Stimulated activated CD4-positive, alpha-beta T cell treated with anti-CD3 and anti-CD28 coated beads, Interleukin-1b, Interleukin-23, amount 100 ng/mL, for 1 hour (primary cell): ENCODE measurements at places on chromosomes 4 and X.

GRCh38 chrX:38770152-38770551, 31.1 kb upstream of the MID1IP1 start:
- DNase-seq: no peak

DNA sequence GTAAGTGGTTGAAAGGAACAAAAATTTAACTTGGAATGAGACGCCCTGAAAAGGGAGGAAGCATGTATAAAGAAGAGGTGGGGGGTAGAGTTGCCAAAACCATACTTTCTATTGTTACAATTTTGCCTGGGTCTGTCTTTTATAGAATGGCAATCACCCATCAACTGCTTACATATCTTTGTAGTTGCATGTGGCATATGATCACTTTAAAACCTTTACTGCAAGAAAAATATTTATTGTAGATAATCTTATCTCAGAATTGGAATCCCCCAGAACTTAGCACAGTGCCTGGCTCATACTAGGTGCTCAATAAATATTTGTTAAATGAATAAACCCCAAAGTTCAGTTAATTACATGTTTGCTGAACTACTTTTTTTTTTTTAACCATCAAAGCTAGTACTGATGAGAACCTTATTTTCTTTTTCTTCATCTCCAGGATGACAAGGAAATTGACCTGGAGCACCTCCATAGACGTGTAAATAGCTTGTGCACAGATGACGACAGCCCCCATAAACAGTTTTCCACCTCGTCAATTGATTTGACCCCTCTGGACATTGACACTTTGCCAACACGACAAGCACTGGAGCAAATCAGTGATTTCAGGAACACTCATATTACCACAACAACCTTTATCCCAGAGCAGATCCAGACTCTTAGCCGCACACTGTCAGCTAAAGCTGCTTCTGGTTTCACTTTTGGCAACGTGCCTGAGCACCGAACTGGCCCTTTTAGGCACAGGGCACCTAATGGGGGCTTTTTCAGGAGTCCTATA, 56.7 kb upstream of the ATOH1 start:
- DNase-seq: no peak

DNA sequence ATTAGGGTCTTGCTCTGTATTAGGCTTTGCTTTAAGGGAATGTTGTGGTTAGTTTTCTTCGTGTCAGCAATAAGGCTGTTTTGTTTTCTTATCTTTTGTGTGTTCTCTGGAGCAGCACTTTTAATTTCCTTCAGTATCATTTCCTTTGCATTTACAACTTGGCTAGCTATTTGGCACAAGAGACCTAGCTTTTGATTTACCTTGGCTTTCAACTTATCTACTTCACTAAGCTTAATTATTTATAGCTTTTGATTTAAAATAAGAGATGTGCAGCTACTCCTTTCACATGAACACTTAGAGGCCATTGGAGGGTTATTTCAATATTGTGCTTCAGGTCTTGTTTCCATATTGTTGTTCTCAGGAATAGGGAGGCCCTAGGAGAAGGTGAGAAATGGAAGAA, 68.2 kb downstream of the FAT4 start:
- no peak for DNase-seq

- no peak for DNase-seq
These were observed 39.5 kb downstream of the WDR1 start for GRCh38 chr4:10077076-10077475.

GRCh38 chr4:91064157-91064853, 937.1 kb downstream of the CCSER1 start:
- no peak for DNase-seq

DNA sequence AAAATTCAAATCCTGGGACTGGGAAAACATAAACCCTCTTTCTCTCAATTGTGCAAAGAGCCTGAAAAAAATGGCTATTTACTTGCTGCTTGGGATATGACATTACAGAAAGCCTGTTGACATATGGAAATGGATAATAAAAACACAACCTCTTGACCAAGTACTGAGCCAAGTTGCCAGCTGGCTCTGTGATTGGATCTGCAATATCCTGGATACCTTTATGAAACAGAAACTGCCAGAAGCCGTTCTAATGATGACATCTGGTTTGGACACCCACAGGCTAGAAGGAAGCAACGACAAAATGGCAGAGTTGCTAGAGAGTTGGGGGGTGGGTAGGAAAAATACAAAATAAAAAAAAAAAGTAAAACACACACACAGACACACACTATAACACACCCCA, 481.4 kb downstream of the FAT4 start:
- DNase-seq: no peak

DNA sequence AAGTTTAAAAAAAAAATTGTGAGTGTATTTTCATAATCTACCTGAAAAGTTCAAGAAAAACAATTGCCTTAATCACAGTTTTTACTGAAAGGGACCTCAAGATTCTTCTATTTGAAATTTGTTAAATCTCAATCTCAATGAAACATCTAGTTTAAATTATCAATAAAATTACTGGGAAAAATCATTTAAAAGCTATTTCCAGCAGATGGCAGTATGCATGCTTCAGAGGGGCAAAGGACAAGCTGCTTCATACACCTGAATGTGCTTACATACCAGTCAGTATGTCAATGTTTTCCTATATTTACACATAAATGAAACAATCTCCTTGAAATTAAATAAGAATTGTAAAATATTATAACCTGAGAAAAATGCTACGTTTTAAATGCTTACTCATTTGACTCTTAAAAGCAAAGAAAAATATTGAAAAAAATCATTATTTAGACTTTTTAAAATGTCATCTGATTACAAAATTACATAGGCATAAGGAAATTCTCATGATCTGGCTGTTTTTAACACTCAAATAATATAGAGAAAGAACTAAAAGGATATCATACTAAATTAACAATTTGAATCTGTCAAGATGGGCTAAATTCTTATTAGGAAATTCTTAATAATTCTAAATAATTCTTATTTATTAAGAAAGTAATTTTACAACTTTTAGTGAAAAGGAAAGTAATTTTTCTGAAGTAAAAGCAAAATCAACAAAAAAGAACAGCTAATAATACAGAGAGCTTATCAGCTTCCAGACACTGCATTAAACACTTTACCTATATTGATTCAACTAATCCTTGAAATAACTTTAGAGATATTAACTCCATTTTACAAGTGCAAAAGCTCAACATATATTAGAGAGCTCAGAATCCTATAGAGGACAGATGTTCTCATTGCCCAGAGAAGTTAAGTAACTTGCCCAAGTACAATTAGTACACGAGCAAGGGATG, 242.1 kb downstream of the ADAMTS3 start:
- DNase-seq: no peak

GRCh38 chrX:70398899-70399298, 24.2 kb upstream of the GDPD2 start:
- DNase-seq: no peak

DNA sequence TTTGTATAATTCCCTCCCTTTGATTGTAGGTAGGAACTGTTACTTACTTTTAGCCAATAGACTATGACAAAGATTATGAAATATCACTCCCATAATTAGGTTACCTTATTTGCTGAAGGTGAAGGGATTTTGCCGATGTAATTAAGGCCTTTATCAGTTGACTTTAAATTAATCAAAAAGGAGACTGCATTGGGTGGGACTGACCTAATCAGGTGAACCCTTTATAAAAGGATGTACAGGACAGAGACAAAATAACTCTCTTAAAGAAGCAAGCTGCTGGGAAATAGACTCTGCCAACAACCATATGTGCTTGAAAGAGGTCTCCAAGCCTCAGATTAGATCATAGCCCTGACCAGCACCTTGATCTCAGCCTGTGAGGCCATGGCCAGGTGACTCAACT, 167.6 kb downstream of the SOX3 start:
- no peak for DNase-seq

- DNase-seq: no peak
These were observed 204.2 kb downstream of the GPC3 start for GRCh38 chrX:133781174-133781573.

DNA sequence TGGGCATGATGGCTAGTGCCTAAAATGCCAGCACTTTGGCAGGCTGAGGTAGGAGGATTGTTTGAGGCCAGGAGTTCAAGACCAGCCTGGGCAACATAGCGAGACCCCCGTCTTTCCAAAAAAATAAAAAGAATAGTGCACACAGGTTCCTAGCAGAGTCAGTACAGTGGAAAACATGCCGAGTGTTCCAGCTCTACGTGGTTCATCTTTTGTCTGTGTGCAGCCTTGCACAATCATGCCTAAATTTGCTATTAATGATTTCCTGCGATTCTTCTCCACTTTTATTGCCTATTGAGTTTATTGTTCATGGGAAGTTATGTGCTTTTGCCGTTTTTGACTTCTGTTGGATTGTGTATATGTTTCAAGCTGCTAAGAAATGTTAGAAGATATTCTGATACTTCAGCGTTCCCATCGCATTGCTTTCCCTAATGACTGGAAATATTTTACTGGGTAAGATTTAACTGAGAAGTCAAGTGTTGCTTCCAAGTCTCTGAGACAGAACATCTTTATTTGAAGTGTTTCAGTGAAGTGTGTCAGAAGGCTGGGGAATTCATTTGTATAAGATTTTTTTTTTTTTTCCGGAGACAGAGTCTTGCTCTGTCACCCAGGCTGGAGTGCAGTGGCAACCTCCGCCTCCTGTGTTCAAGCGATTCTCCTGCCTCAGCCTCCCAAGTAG, 11.3 kb downstream of the DOCK11 start:
- DNase-seq: no peak

GRCh38 chrX:100424012-100424411, 13.9 kb upstream of the PCDH19 start:
- DNase-seq: no peak

GRCh38 chr4:123522081-123522480, 125.5 kb downstream of the SPRY1 start:
- DNase-seq: no peak

DNA sequence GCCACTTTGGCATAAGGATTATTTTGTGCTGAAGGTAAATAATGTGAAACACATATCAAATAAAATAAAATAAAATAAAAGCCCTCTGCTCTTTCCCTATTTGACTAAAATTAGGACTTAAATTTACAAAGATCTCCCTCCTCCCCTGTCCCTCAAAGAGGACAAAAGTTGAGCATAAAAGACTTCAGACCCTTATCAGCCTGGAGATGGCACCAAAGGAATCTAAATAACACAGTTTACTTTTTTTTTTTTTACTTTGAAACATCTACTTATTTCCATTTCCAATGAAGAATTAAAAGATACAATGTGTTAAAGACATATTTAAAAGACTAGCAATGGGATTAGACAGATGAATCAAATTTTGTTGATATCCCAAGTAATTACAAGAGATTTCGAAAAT, 89.7 kb downstream of the EPHA5 start:
- DNase-seq: no peak
